Posterior cingulate gyrus (tissue), 11 donors: ENCODE measurements at places on chromosomes 4 and X.
A peak's percentile ranks its signal among the peaks of the same experiment; 100 is the strongest.

DNA sequence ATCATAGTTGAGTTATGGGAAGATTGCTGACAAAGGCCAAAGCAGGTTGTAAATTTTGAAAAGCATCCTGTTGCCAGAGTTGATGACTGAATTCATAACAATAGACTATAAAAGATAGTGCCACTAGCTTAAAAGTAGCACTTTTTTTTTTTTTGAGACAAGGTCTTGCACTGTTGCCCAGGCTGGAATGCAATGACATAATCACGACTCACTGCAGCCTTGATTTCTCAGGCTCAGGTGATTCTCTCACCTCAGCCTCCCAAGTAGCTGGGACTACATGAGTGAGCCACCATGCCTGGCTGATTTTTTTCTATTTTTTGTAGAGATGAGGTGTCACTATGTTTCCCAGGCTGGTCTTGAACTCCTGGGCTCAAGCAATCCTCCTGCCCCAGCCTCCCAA is 122.7 kb downstream of the SPOCK3 start:
- DNase-seq: no peak

DNA sequence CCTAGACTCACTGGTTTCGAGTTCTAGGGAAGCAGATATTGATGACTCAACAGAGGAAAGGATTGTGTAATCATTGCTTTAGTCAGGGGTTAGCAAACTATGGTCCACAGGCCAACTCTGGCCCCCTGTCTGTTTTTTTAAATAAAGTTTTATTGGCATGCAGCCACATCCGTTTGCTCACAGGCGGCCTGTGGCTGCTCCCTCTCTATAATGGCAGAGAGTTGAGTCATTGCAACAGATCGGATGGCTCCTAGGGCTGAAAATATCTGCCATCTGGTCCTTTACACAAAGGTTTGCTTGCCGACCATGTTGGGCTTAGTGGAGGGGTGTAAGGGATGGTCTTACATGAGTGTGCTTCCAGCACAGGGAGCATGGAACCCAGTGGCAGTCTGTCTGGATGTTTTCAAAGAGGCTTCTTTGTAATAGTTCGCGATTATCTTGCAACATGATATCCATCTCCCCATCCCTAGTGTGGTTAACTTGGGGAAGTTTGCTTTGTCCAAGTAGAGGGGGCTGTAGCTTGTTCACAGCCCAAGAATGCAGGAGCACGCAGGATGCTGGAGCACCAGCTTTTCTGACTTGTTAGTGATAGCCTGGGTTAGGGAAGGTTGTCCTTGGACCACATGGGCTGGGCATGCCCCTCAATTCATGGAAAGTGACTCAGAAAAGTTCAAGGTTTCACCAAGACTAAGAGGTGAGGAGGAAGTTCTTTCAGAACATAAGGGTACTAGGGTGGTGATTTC is 59.3 kb upstream of the CLDN34 start:
- DNase-seq: no peak

- DNase-seq: no peak
Observed at GRCh38 chrX:78687586-78687985, 28.5 kb upstream of the RTL3 start.

GRCh38 chr4:170145120-170145519 is 55.4 kb upstream of the AADAT start:
- DNase-seq: no peak

- no peak for DNase-seq
Observed at GRCh38 chr4:89344571-89344970, 37.0 kb upstream of the GPRIN3 start.

DNA sequence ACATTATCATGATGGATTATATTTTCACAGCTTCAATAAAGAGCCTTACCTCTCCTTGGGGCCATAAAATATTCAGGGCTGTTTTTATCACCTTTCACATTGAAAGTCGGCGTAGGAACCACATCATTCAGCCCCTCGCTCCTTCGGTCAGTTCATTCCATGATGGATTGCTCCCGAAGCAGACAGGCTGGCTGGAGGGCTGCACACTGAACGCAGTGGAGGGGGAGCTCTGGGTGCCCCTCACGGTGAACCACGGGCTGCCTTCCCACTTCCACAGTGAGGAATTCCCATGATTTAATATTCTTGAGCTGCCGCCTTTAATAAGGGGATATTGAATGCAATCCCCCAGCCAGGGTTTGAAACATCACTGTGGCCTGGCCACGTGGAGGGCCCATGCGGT is 16.0 kb downstream of the PPP2R2C start:
- DNase-seq: no peak

DNA sequence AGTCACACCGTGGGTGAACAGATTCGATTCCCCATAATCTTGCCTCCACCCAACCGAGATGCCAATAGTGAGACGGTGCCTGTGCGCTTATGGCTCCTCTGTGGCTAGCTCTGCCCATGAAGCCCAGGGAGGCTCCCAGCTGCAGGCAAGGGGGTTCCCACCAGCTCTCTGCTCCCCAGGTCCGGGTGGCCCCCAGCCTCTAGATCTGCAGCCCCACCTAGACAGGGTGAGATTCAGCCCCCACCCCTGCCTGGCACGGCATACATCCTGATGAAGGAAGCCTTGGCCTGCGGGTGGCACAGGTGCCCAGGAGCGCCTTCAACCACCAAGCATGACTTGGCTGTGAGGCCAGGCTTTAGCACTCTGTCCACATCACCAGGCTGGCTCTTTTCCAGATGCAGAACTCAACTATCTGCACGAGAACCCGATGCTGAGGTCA is 40.6 kb downstream of the WDR1 start:
- no peak for DNase-seq

GRCh38 chrX:47232803-47233332 is at the start of gene USP11:
TSS of gene USP11 (plus strand) at chrX:47233009. CDS start at chrX:47233044, 35 bp downstream.
- peak; percentile 62 for DNase-seq

GRCh38 chr4:39037491-39037825 is 5.2 kb upstream of the TMEM156 start:
- DNase-seq: no peak

DNA sequence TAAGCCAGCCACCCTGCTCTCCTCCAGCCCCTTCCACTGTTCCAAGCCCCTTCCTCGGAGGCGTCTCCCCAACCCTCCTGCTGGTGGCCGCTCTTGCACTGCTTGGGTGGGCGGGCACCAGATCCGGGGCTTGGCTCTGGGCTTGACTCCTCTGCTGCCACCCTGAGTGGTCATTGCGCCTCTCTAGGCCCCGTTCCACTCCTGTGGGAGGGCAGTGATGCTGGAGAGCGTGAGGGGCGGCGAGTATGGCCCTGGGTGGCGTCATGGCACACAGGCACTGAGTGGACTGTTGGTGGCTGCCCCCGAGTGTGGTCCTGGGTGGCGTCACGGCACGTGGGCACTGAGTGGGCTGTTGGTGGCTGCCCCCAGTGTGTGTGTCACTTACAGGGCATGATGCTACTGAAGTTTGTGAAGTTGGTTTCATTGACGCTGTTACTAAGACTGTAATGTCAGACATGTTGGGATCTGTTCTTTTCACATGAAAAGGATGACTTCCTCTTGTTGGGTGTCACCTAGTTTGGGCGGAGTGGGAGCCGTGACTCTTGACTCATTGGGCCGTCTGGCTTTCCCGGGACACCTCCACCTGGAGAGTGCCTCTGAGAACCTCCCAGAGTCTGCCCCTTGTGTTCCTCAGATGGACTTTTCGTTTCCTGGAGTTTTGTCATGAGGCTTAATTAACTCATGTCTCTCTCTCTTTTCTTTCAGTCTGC is 55.9 kb upstream of the HGFAC start:
- no peak for DNase-seq

DNA sequence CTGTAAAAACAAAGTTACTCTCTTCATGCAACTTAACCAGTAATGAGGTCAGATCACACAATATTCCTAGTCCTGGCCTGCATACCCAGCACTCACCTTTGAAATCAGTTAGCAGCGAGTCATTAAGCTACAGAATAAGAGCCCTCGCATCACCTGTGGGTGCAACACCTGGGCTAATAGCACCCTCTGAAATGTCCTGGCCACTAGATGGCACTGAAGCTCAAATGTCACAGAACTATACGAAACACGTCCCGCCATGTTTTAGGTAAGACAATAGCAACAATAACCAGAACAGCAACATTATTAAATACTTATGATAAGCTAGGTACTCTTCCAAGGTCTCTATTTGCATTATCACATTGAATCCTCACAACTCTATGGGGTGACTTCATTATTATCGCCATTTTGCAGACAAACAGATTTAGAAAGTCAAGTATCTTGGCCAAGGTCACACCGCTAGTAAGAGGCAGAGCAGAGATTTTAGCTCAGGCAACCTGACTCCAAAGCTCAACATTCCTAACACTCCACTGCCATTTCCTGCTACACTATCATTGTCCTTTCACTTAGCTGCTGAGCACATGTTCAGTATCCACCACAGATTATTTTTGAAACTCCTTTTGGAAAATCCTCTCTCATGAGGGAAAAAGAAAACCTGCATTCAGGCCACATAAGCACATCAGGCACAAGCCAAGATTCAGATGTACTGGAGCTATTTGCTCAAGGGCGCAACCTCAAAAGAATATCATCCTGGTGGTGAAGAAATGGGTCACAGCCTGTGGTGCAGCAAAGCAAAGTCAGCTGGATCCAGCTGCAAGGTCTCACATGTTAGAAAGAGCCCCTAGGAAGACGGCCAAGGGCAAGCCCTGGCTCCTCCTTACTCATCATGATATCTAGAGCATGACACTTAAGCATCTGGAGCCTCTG is 59.5 kb upstream of the KDR start:
- DNase-seq: no peak
